ENCODE measurements at places on chromosomes 3 and 15. TPM values are rescaled to one million over a fixed set of nuclear protein-coding genes. Genes with fewer than 3 reads are reported as not detected.
A peak's percentile ranks its signal among the peaks of the same experiment; 100 is the strongest.

Gene LRTM1
- total RNA-seq, result 84.2 TPM

Gene SENP8
- 4.7 TPM for total RNA-seq

Gene ZNF774
- total RNA-seq, result 4.9 TPM

Gene RAB8B
- 31.3 TPM for total RNA-seq

DNA sequence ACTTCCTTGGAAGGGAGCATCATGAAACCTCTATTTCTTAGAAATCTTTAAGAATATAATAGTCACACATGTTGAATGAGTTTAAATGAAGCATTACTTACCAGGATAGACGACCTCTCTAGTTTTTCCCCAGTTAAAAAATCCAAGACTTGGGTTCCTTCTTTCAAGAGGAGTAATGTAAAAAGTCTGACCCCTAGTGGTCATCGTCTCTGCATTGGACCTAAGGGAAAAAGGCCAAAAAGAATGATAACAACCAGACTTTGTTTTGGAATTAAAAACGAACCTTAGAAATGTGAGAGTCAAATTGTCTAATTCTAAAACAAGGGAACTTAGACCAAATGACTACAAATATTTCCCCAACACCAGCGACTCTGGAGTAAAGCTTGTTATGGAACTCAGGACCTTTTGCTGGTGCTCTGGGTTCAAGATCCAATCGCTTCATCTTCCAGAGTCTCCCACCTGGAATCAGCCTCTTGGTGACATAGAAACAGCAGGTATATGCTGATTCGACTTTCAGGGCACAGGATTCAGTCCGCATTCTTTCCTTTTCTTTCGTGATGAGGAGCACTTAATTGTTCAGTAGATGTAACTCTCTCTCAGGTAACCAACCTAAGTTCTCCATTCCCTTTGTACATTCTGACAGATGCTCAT, 214.8 kb upstream of the TPRG1 start:
- DNase-seq, result peak; percentile 79

DNA sequence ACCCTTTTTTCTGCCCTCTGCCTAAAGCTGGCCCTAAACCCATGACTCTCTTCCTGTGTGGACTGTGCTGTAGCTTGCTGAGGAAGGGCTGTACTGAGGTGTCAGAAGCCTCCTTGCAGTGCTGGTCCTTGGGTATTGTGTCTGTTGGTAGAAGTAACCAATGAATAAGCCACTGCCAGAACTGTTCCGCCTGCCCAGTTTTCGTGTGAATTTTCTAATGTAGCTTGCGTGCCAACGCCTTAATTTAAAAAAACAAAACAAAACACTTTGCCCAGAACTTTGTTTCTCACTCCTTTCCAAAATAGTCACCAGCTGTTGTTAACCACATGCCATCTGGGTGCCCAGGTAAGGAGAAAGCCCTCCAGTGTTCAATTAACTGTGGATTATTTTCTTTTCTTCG, 101.9 kb downstream of the KLHL25 start:
- DNase-seq, result no peak

GRCh38 chr3:132550579-132551305, 46.3 kb upstream of the ACKR4 start:
- DNase-seq, result no peak

GRCh38 chr15:82018201-82018600, 27.6 kb downstream of the MEX3B start:
- DNase-seq, result no peak
